Suppressor macrophage (primary cell): ENCODE measurements at places on chromosomes 2 and 18.

DNA sequence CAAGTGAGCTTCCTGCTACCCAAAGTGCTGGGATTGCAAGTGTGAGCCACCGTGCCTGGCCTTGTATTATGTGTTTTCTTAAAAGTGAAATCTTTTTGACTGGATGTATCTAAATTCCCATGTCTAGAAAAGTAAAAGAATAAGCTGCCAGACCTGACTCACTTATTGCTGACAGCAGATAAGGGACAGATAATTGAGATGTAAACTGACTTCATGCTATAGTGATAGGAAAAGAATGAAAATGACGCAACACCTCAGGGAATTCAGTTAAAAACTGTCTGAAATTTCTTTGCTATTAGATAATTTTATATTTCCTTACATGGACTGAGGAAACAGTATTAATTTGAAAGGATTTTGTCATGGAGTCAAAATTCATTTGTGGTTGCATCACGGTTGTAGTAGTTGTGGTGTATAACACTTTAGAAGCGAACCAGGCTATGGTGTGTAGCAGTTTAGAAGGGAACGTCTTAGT is 19.4 kb downstream of the TTC27 start:
- no peak for DNase-seq

DNA sequence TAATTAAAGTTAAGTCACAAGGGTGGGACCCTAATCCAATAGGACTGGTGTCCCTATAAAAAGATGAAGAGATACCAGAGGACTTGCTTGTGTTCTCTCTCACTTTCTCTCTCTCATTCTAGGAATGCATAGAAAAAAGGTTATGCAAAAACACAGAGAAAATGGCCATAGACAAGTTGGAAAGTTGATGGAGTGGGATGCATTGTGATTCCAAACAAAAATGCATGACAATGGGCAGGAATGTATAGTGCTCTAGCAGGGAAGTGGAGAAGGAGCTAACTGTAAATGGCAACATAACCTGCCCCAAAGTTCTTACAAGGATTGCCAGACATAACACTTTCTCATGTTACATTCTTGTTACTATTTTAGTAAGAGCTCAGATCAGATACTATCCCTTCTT is 301.6 kb upstream of the LRATD1 start:
- no peak for DNase-seq

GRCh38 chr2:150109912-150110311 is 377.6 kb downstream of the RND3 start:
- no peak for DNase-seq

GRCh38 chr18:60675801-60676200 is 303.2 kb upstream of the MC4R start:
- no peak for DNase-seq

DNA sequence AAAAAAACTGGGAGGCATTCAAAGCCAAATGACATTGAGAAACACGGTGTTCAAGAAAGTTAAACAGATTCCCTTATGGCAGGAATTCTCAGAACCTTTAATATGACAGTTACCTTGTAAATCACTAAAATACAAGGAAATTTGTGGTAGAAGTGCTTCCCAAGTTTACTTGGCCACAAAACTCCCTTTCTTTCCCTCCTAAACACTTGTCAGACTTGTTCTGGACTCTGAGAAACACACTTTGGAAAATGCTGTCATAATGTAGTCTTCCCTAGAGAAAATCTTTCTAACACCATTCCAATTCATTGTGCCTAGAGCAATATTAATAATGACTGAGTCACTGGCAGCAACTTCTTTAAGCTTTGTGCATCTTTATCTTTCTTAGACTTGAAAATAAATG is 140.4 kb downstream of the ANKRD44 start:
- DNase-seq: no peak

DNA sequence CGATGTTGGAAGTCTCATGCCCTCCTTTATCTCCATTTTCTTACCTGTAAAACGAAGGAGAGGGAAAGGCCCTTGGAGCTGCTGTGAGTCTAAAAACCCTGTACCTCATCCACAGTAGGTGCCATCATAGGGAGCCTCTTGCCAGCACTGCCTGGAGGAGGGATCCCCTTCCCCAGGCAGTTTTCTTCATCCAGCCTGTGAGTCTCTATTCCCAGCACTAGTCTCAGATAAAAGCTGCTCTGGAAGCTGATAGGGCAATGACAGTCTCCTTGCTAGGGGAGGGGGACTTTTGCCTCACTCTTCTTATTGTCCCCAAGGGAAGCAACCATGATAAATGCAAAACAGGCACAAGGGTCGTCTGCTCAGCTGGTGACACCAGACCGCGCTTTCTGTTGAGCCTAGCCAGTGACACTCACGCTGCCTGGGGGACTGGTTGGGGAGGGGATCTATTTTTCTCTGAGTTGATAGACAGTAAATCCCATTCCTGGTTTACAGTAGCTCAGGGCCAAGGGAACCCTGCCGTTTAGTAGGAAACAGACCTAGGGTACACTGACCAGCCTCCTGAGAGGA is 139.5 kb upstream of the NABP1 start:
- DNase-seq: no peak

DNA sequence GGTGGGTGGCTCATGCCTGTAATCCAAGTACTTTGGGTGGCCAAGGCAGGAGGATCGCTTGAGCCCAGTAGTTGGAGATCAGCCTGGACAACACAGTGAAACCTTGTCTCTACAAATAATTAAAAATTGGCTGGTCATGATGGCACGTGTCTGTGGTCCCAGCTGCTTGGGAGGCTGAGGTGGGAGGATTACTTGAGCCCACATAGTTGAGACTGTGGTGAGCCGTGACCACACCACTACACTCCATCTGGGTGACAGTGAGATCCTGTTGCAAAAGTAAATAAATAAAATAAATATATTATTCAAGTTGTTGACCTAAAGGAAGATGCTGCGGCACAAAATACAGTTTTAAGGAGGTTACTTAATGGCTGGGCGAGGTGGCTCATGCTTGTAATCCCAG is 72.7 kb downstream of the LAMA3 start:
- DNase-seq: no peak

DNA sequence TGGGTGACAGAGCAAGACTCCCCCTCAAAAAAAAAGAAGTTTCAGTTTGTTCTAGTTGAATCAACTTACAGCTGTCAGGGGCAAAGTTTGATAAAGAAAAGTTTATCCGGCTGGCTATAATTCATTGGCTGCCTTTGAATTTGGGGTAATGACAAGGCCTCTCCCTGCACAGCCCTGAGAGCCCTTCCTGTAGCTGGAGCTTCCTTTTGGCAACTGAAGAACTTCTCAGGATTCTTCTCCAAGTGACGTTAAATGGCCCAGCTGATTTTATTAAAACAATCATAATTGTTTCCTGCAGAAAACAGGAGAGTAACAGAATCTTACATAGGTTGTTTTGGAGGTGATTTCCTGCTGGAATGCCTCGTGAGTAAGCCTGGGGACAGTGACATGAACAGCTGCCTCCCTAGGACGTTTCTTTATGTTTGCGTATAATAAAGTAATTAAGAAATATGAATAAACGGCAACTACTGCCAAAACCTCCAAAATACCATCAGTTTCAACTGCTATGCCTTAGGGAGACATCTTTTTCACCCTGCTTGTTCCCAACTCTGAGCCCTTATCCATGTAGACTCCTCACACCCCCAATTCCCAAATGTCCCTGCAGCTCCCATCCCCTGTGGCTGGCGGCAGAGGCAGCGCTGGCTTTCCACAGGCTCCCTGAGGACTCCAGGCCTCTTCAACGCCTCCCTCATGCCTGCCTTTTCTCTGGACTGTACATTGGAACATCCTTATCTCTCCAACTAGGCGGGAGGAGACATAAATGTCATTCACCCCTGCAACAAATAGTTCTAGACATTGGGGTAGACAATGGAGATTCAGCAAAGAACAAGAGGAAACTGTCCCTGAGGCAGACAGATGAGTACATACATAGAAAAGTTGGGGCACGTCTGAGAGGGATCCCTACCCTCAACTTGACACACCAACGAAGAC is 59.2 kb upstream of the FZD7 start:
- no peak for DNase-seq

DNA sequence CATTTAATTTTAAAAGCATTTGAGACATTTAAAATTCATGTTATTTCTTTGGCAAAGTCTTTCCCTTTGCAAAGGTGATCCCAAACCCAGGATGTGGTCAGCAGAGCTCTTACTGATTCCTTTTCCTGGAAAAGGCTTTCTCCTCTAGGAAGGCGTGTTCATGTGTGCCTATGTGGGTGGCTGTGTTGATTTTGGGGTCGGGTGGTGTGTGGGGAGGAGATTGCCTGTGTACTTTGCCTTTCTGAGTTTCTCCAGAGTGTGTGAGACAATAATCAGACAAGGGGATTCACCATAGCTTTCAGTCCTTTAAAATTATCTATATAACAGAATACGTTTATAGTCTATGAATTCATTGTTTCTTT is 173.2 kb downstream of the SOCS6 start:
- no peak for DNase-seq

DNA sequence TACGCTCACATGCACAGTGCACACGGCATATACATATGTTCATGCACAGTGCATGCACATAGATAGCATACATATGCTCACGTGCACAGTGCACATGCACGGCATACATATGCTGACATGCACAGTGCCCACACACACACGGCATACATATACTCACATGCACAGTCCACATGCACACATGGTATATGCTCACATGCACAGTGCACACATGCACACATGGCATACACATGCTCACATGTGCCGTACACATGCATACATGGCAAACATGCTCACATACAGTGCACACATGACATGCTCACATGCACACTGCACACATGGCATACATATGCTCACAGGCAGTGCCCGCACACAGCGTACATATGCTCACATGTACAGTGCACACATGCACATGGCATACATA is 97.7 kb upstream of the CTDP1 start:
- DNase-seq: no peak

DNA sequence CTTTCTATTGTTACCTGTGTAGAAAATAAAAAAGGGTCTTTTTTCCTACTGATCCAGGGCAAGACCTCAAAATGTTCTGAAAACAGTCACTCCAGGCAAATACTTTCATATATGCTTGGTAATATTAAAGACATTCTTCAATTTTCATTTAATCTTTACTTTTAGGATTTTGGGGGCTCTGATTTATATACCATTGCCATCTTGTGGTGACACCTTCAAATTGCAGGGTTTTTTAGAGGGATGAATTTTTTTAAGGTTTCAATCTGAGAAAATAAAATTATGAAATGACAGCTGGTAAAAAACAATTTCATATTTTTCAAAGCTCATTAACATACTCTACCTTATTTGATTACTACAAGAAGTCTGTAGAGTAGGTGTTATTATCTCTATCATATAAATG is 26.8 kb downstream of the MAPK4 start:
- DNase-seq: no peak

DNA sequence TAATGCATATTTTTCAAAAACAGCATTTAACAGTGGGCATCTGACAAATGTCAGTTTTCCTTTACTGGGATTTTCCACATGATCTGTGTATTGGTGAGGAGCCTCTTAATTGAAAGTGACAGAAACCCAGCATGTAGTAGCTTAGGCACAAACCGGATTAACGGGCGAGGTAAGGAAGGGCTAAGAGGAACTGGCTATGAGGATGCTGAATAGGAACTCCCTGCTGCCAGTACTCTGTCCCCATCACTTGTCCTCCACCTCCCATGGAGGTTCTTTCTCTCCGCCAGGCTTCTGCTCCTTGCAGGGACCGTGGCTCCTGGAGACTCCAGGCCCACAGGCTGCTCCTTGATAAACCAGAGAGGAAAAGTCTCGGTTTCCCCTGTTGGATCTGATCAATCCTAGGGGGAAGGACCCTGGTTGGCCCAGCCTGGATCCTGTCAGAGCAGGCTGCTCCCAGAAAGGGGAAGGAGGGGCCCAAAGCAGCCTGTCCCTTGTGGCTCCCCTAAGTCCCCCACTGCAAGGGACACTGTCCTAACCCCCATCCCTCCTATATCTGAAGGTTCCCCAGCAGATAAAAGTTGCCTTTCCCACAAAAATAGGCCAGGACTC is 10.3 kb downstream of the TEX44 start:
- DNase-seq: peak; percentile 21

GRCh38 chr18:24500766-24501165 is 40.3 kb downstream of the HRH4 start:
- DNase-seq: no peak

DNA sequence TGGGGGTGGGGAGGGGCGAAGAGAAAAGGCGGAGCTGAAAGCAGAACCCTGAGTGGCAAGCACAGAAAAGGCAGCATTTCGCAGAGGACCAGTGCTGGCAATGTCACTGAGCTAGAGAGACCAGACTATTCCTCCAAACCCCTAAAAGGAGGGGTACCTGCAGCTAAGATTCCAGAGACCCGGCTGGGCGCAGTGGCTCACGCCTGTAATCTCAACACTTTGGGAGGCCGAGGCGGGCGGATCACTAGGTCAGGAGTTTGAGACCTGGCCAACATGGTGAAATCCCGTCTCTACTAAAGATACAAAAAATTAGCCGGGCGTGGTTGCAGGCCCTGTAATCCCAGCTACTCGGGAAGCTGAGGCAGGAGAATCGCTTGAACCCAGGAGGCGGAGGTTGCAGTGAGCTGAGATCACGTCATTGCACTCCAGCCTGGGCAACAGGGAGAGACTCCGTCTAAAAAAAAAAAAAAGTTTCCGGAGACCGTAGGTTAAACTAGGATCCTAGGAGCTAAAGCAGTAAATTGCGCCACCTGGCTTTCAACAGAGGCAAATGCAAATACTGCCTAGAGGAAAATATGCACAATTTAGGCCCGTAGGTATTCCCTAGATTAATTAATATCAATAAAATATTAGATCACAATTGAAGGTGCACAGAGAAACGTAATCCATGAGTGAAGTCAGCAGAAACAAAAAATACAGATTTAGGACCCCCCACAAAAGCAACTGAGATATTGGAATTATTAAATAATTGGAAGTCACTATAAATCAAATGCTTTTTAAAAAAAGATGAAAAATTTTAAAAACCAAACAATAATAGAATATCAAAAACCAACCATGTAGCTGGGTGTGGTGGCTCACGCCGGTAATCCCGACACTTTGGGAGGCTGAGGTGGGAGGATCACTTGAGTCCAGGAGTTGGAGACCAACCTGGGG is 4.9 kb downstream of the UCN start:
- DNase-seq: peak; percentile 88

DNA sequence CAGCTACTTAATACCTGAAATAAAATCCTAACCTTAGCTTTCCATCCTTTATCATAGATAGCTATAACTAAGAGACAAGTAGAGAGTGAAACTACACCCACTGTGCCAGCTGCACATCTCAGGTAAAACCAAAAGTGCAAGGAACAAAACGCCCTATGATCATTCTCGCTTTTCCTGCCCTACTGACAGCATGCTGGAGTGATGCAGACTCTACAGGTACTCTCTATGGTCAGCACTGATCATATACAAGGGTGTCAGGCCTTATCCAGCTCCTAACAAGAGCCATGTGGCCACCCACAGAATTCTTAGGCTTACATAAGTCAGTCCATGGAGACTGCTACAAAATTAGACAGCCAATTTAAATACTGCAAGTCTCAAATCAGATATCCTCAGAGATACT is 45.6 kb downstream of the REV1 start:
- DNase-seq: no peak

DNA sequence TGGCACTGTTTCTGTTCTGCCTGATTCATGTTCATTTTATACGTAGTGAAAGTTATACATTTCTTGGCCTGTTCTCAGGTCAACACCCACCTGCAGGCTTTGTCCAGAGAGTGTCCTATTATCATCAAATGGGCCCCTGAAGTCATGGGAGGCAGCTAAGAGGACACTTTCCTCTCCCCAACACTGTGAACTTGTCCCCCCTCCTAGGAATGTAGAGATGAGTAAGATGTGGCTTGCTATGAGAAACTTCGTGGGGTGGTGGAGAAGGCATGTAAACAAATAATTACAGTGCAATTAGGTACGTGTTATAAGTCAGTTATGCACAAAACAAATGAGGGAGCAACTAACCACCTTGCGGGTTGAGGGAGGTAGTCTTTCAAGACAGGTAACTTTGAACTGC is 57.9 kb downstream of the COL4A3 start:
- no peak for DNase-seq
